ENCODE measurements at places on chromosomes 2 and 18.

DNA sequence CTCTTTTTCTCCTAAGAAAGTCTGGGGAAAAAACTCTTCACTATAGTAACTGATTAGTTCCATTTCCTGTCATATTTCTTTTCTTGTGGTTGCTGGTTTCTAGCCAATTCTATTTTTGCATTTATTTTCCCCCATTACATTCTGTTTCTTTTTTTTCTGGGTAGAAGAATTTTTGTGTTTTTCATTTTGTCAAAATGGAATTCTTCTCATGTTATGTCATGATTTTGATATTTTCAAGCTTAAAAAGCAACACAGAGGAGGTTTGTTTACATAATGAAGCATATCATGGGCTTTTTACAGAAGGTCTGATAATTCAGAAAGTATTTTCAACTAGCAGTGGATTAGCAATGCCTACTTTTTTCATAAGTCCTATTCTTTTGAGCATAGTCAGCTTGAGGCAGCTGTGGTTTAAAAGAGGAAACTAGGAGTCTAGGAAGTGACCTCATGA, 102.0 kb downstream of the MAP2 start:
- DNase-seq = no peak

DNA sequence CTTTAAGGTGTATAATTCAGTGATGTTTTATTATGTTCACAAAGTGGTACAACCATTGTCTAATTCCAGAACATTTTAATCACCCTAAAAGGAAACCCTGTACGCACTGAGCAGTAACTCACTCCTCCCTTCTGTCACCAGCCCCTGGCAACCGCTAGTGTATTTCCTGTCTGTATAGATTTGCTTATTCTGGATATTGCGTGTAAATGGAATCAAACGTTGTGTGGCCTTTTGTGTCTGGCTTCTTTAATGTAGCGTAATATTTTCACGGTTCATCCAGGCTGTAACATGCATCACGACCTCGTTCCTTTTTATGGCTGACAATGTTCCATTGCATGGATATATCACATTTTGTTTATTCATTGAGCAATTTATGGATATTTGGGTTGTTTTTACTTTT, 8.3 kb downstream of the ZDBF2 start:
- DNase-seq = no peak

GRCh38 chr2:135657806-135658582, 83.7 kb upstream of the UBXN4 start:
- DNase-seq = no peak

- DNase-seq = no peak
Observed at GRCh38 chr2:61967262-61967661, 61.8 kb downstream of the COMMD1 start.

- no peak for DNase-seq
Observed at GRCh38 chr2:18703555-18703954, 114.2 kb upstream of the NT5C1B start.

GRCh38 chr2:221972813-221973478, 325.9 kb downstream of the PAX3 start:
- no peak for DNase-seq

- no peak for DNase-seq
Observed at GRCh38 chr18:72283148-72283925, 260.8 kb downstream of the CBLN2 start.

DNA sequence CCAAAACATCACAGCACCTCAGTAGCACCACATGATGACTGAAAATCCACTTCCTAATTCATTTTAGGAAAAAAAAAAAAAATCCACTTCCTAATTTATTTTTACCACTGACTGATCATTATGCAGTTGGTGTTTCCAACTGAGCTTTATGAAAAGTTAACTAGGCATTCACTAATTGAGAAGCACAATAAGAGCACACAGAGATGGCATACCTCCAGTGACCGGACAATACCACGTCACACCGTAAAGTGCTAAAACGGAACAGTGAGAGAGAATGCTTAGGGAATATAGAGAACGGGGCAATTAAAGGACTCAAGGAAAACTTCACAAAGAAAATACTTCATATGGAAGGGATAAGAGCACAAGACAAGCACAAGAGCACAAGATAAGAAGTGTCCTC, 212.5 kb downstream of the NBAS start:
- DNase-seq = no peak

GRCh38 chr2:241858206-241859016, at the start of gene PDCD1:
Gene PDCD1 (minus strand): TSS chr2:241858894. CDS start chr2:241858838, 56 bp downstream.
- DNase-seq = no peak

- DNase-seq = no peak
Observed at GRCh38 chr2:67037655-67038054, 359.5 kb upstream of the ETAA1 start.

GRCh38 chr2:37802211-37802752, 122.8 kb upstream of the RMDN2 start:
- no peak for DNase-seq

DNA sequence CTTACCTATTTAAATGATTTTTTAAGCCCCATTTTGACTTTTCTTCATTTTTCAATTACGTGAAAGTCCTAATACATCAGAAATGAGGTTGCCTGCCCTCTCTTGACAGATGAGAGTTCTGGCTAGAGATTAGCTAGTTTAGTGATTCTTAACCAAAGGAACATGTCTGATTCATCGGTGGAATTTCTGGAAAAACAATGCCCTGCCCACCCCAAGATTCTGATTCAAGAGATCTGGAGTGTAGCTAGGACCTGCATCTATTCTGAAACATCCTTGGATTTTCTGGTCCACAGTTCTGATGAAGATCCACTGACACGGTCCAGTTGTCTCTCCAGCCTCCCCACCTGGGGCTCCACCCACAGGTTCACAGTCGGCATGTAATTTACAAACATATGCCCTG, 111.2 kb downstream of the KLF7 start:
- no peak for DNase-seq

DNA sequence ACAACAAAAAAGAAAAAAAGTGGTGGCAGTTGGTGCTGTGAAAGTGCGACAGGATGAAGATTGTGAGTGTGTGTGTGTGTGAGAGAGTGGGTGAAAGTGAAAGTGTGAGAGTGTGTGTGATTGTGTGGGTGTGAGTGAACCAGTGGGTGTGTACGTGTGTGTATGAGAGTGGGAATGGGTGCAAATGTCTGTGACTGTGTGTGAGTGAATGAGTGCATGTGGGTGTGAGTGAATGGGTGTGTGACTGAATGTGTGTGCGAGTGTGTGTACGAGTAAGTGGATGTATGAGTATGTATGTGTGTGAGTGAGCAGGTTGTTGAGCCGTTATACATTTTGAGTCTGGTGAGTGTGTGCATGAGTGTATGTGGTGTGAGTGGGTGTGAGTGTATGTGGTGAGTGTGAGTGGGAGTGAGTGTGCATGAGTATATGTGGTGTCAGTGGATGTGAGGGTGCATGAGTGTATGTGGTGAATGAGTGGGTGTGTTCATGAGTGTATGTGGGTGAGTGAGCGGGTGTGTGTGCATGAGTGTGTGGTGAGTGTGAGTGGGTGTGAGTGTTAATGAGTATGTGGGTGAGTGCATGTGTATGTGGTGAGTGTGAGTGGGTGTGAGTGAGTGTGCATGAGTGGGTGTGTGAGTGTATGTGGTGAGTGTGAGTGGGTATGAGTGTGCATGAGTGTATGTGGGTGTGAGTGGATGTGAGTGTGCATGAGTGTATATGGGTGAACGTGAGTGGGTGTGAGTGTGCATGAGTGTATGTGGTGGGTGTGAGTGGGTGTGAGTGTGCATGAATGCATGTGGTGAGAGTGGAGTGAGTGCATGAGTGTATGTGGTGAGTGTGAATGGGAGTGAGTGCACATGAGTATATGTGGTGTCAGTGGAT, 69.3 kb upstream of the HPCAL1 start:
- DNase-seq = no peak

- no peak for DNase-seq
Observed at GRCh38 chr2:113164215-113164929, 9.4 kb upstream of the PSD4 start.

DNA sequence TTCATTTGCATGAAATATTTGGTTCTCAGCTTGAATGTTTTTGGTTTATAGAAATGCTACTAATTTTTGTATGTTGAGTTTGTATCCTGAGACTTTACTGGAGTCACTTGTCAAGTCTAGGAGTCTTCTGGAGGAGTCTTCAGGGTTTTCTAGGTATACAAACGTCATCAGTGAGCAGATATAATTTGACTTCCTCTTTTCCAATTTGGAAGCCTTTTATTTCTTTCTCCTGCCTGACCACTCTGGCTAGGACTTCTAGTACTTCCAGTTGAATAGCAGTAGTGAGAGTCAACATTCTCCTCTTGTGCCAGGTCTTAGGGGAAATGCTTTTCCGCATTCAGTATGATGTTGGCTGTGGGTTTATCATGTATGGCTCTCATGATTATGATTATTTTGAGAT, 55.4 kb upstream of the THUMPD2 start:
- DNase-seq = no peak

- no peak for DNase-seq
Observed at GRCh38 chr2:2331881-2332280, 806 bp upstream of the MYT1L start.

DNA sequence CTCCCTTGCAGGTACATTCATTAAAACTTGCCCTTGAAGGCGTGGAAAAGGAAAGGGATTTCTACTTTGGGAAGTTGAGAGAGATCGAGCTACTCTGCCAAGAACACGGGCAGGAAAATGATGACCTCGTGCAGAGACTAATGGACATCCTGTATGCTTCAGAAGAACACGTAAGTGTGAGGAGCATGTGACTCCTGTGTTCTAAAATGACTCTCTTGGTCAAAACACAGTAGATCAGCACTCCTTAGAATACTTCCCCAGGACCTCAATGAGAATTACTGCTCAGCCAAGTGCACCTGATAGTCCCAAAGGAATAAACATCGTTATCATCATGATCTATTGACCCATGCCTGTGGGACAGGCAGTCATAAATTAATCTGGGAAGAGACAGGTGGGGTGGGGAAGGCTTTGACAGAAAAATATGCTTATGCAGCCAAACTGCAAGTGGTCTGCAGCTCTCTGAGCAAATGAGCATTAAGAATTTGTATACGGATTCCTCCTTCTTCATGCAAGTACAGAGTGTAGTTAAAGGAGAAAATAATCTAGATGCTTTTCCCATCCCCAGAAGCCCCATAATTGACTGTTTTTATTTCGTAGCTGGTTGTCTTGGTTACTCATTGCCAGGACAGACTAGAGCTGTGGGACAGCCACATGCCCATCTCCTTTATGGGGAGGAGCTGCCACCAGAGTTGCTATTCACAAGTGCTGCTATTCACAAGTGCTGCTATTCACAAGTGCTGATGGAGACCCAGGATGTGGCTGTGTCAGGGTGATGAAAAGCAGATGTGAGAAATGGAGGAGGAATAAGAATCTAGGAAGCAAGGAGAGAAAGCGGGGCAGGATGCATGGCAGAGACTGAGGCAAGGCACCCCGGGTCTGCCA, 91.0 kb downstream of the MAPRE2 start:
- no peak for DNase-seq

GRCh38 chr2:114118088-114118487, 228.2 kb downstream of the ACTR3 start:
- no peak for DNase-seq

GRCh38 chr18:48342125-48342524, 67.1 kb downstream of the ZBTB7C start:
- no peak for DNase-seq

DNA sequence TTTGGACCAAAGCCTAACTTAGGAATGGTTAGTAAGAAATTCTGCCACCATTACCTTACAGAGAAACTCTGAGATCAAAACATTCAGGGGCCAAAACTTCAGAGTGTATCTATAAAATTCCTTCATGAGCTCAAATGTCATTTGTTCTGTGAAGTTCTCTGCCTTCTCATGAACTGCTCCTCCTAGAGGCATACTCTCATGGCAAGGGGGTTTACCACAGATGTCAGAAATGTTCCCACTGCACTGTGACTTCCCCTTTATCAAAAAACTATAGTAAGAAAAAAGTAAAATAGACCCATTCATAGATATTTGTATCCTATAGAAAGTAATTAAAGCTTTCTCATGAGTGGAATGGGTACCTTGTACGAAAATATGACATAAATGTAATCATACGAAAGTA, 68.5 kb downstream of the USP40 start:
- DNase-seq = no peak

DNA sequence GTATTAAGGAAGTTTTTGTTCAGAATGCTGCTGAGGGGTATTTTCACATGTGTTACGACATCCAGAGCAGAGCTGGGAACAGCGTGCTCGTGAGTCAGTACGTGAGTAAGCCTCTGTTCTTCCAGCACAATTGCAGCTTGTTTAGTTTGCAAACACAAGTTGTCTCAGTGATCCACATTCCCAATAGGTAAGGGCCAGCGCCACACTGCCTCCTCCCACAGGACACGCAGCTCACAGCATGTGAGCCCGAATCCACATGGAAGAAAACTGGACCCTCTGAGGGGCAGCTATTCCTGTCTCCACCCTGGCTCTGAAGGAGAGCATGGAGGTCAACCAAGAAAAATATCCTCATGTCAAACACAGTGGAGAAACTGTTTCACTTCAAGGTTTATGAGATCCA, 173.9 kb upstream of the PID1 start:
- no peak for DNase-seq

DNA sequence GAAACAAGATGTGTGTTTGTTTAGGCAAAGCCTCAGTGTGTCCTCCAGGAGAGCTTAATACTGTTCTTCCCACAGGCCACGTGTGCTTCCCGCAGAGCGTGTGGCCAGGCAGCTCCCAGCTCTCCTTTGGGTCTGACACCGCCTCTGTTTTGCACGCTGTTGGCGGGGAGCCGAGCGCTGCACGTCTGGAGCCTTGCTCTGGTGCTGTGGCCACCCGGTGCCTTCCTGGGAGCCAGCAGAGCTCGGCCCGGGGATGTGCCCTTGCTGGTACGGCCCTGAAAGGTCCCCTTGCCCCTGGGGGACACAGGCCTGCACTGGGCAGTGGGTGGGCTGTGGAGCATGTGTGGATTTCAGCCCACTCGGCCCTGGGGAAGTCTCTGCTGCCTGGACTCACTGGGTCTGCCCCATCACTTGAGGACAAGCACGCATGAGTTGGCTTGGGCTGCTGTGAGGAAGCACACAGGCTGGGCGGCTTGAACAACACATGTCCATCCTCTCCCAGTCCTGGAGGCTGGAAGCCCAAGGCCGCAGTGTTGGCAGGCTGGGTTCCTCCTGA, 160.7 kb upstream of the HDAC4 start:
- DNase-seq = no peak

- no peak for DNase-seq
Observed at GRCh38 chr2:235701206-235701981, 207.6 kb downstream of the AGAP1 start.

- no peak for DNase-seq
Observed at GRCh38 chr2:174846218-174846617, 81.9 kb upstream of the CHRNA1 start.

- no peak for DNase-seq
Observed at GRCh38 chr2:113768770-113769169, 12.3 kb upstream of the SLC35F5 start.

DNA sequence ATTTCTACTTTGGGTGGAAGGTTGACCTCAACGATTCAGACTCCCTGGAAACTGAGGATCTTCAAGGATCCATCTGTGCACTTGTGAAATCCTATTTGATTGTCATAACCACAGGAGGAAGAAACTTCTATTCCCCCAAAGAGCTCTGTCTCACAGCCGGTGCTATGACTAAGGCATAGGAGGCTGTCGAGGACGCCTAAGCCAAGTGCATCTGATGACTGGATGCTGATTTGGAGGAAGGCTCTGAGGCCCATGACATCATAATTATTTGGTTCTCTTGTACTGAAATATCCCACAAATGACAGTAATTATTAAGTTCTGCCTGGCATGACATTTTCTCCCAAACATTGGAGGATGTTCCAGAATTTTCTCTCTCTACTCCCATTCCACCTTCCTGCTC, 13.8 kb upstream of the KCNF1 start:
- DNase-seq = no peak
